ENCODE measurements at places on chromosomes 2 and 18.

- no peak for DNase-seq
These were observed 544.1 kb upstream of the CDH7 start for GRCh38 chr18:65206551-65207260.

DNA sequence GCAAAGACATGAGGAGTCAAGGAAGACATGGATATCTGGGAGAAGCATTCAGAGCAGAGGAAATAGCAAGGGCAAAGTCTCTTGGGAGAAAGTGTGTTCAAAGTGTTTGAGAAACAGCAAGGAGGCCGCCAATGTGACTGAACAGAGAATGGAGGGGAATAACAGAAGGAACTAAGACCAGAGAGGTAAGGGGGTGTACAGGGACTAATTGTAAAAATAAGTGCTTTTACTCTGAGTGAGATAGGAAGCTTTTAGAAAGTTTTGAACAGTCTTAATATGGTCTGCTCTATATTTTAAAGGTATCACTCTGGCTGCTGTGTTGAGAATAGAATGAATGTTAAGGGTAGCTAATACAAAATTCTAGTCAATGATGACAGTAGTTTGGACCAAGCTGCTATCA lies 6.8 kb upstream of the CREB1 start:
- no peak for DNase-seq

GRCh38 chr2:219421323-219421722 lies 3.1 kb downstream of the DES start:
- no peak for DNase-seq

- no peak for DNase-seq
These were observed 152.6 kb downstream of the RTN4 start for GRCh38 chr2:54897420-54898310.

- no peak for DNase-seq
These were observed 31.6 kb downstream of the EPB41L3 start for GRCh38 chr18:5512176-5512575.

GRCh38 chr2:128550389-128550788 lies 231.7 kb upstream of the HS6ST1 start:
- DNase-seq: no peak

DNA sequence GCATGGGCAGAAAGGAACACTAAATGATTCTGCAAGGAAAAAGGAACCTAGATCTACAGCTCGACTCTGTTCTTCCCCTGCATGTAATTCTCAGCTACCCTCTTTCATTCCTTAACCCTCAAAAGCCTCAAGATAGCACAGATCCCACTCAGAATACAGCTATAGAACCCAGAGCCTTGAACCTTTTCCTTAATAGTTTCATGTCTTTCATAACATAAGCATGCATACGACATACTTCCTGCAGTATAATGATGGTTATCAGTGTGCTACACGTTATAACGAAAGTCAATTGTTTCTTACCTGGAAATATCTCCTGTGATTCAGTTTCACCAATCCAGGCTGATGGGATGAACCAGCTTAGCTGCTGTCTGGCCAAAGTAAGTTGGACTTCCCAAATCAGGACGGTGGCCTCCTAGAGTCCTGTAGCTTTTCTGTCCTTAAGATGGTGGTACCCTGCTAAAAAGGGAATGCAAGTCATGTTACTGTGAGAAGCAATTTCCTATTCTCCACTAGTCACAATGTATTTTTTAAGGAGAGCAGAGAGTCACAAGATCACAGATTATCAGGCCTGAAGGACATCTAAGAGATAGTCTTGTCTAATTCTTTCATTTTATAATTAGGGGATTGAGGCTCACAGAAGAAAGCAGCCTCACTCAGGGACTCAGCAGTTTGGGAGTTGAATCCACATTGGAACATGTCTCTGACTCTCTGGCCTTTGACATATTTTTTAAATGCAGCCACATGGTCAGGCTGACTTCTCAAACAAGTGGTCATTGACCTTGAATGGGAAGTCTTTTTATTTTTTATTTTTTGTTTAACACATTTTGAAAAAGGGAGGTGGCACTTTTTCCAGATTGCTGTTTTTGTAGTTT lies 41.8 kb downstream of the CYRIA start:
- DNase-seq: no peak

- no peak for DNase-seq
These were observed 41.7 kb downstream of the AGAP1 start for GRCh38 chr2:235535423-235536130.

DNA sequence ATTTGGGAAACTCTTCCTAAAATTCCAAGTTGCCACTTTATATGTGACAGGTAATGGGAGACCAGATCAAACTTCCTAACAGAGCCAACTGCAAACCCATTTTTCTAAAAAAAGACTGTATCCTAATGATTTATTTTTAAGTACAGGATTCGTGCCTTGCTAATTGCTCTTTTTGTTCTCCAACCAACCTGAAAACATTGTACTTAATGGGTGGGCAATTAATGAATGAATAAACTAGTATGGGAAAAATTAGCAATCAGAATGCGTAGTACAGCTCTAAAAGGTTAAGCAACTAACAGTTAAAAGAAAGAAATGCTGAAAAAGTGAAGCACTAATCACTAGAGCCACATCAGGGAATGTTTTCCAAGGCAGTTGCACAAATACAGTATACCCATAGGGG lies 217.2 kb upstream of the KCNJ3 start:
- no peak for DNase-seq

GRCh38 chr18:48676756-48677368 lies 138.0 kb downstream of the CTIF start:
- peak; percentile 53 for DNase-seq

DNA sequence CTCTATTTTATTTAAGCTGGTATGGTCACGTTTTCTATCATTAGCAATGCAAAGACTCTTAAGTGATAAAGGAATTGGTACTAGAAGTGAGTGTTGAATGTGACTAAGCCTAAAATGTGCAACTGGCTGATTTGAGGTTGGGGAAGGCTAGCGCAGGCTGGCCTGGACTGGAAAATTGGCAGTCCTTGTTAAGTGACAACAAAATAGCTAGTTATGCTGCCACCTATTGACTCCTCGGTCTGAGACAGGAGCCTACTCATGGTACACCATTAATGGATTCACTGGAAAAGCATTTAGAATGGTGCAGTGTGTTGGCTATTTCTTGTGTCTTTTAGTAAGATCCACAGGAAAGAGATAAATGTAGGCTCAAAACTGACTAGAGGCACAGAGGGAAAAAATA lies 5.7 kb upstream of the WIPF1 start:
- peak; percentile 35 for DNase-seq

GRCh38 chr2:99711144-99711543 lies 221.3 kb upstream of the REV1 start:
- DNase-seq: peak; percentile 54

- no peak for DNase-seq
These were observed 73.9 kb upstream of the HK2 start for GRCh38 chr2:74759986-74760385.

GRCh38 chr2:139773720-139774277 lies 993.6 kb upstream of the NXPH2 start:
- no peak for DNase-seq

DNA sequence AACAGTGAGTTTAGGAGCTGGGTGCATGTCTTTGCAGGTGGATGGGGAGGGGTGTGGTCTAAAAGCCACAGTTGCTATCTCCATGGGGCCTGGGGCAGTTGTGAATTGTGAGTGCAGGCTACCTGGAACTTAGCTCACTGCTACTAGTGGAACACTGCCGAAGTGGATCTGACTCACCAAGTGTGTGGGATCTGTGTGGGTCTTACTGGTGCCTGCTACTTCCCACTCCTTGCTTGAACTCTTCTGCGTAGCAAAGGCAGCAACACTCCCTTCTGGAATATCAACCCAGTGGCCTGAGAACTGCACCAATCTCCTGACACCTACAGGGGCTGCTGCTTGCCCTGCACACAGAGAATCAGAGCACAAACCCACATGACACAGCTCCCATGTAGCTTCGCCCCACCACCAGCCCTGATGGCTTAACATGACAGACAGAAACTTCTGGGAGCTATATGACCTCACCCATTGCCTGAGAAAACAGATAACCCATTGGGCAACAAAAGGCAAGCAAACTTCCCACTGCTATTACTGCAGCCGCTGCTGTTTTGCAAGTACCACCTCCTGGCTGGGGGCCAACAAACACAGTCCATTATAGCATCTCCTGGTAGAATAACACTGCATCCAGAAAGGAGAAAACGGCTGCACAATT lies 455.1 kb upstream of the DDX18 start:
- DNase-seq: no peak

DNA sequence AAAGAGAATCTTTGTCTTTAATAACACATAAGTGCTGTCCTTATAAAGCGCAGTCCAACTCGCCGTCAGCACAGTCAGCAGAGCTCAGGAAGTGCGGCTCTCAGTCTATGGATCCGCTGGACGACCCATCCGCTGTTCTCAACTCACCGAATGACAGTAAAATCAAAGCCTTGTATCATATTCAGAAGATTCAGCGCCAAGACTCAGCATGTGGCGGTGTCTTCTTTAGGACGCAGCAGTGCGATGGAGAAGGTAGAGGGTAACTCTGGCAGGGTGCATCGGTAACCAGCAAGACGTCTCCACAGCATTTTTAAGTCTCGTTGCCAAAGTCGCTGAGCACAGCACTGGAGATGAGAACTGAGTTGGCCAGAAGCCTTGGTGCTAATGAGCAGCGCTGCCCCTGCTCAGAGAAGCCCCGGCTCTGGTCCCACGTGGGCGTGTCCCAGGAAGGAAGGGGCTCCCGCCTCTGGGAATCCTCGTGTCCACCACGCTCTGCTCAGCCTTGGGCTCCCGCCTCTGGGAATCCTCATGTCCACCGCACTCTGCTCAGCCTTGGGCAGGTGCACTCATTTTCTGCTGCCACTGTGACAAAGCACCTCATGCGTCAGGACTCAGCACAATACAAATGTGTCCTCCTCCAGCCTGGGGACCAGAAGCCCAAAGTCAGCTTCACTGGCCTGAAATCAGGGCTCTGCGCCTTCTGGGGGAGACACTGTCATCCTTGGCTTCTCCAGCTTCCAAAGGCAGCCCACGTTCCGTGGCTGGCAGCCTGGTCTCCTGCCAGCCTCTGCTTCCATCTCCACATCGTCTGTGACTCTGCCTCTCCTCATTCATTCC lies 238.0 kb upstream of the SALL3 start:
- no peak for DNase-seq

- no peak for DNase-seq
These were observed 35.8 kb upstream of the SPATS2L start for GRCh38 chr2:200270732-200271131.

- DNase-seq: no peak
These were observed 220.9 kb upstream of the EPHA4 start for GRCh38 chr2:221792971-221793521.

- no peak for DNase-seq
These were observed 155.8 kb downstream of the INO80D start for GRCh38 chr2:205930209-205930608.

- no peak for DNase-seq
These were observed 384.6 kb downstream of the STK39 start for GRCh38 chr2:167862782-167863181.

GRCh38 chr2:58971511-58972360 lies 730.6 kb upstream of the FANCL start:
- DNase-seq: no peak

GRCh38 chr18:35780937-35781336 lies 191.5 kb upstream of the RMP24 start:
- no peak for DNase-seq

GRCh38 chr18:1018181-1018681 lies 113.6 kb downstream of the ADCYAP1 start:
- peak; percentile 54 for DNase-seq

- DNase-seq: no peak
These were observed 205.5 kb downstream of the ATAD2B start for GRCh38 chr2:23721454-23721826.

- no peak for DNase-seq
These were observed 47.2 kb upstream of the LOXHD1 start for GRCh38 chr18:46704189-46704588.

DNA sequence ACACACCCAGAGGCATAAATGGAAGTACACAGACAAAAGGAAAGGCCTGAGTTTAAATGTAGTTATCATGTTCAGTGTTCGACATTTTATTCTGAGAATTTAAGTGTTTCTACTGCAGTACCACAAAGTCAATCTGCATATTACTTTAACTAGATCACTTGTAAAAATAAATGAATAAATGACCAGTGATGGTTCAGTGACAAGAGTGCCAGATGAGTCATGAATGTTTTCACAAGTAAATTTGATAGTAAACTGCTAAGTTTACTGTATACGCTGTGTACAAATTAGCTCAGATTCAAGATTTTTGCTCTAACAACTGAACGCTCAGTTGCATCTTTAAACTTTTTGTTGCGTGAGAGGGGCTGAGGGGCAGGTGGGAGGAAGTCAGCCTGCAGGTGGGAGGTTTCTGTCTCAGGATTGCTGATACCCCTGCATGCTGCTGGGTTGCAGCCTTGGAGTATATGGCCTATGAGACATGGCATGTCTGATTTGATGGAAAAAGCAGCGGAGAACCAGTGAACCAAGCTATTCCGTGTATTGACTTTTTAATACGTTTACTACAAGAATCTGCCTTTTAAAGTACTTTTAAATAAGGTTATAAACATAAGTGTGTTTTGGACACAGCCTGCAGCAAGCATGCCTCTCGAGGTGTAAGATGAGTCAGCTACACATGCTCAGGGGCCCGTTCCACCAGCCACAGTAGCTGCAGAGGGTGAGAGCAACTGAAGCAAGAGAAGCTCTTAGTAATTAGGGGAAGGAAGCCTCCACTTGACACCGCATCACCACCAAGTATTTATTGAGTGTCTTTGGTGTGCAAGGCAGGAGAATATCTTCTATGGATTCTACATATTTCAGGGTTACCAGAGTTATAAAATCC lies 245.1 kb downstream of the NEDD4L start:
- DNase-seq: no peak

DNA sequence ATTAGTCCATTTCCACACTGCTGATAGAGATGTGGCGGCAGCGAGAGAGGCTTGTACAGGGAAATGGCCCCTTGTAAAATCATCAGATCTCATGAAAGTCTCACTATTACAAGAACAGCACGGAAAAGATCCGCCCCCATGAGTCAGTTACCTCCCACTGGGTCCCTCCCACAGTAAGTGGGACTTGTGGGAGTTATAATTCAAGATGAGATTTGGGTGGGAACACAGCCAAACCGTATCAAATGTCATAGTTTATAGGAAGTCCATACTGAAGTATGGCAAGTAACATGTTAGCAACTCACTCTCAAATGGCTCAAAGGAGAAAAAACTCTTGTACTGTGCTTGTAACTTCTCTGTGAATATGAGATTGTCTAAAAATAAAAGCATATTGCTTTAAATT lies 56.1 kb downstream of the FARP2 start:
- DNase-seq: no peak

GRCh38 chr2:68662466-68662865 lies 19.1 kb downstream of the PROKR1 start:
- DNase-seq: no peak

DNA sequence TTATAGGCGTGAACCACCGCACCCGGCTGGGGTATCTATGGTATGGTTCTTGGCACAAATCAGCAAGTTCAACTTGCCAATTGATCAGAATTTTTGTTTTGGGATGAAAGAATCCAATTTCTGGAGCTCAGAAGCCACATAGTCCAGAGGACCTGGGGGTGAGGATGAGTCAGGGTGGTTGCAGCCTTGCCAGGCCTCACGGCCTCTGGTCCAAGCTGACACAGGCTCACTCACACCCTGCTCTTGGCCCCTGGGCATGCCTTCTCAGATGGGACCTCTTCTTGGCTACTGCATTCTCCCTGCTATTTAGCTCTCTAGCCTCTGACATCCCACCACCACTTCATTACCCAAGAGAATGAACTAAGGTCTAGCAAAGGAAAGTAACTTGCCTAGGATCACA lies 16.3 kb downstream of the CAPG start:
- no peak for DNase-seq
